GM23338 (cell line): ENCODE measurements at places on chromosomes 5 and 9. TPM values are rescaled to one million over a fixed set of nuclear protein-coding genes. Genes with fewer than 3 reads are reported as not detected.

LOX gene
- polyA plus RNA-seq, result 1.1 and 1.5 TPM in 2 replicates

NTNG2 gene
- polyA plus RNA-seq, result 0.42 and 0.99 TPM in 2 replicates

ZNF608 gene
- 20.0 and 20.5 TPM in 2 replicates for polyA plus RNA-seq

CRHBP gene
- not detected in 2 replicates for polyA plus RNA-seq

MYMK gene
- 0.54 TPM in 1 of 2 replicates, not detected in the other for polyA plus RNA-seq

GRCh38 chr5:44983006-44983405, 174.3 kb downstream of the MRPS30 start:
- H3K36me3 ChIP-seq, result peaks cover 24% of the 10 kb centered on the region
- no peak overlapping the region for H3K27ac ChIP-seq
- peak; percentile 15 for DNase-seq
- no peaks in the 10 kb centered on the region for H3K4me1 ChIP-seq

DNA sequence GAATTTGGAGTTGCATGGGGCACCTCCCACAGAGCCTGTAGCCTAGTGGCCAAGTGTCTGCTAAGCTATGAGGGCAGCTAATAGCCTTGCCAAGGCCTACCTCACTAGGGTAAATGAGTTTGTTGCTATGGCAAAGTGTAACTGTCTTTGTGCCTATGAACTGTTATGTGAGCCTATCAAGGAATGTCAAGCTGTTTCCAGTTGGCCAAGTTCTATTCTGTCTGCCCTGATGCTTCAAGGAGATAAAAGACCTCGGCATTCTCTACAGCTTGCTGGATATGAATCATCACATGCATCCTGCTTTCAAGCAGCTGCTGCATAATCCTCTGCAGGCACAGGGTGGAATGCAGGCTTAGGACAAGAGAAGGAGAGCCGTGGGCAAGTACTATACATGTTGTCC, 69.8 kb upstream of the CCDC112 start:
- no peak for DNase-seq
- no peak overlapping the region for H3K4me3 ChIP-seq
- no peaks in the 10 kb centered on the region for H3K36me3 ChIP-seq

GRCh38 chr9:107732781-107733522, 243.4 kb upstream of the KLF4 start:
- no peak overlapping the region for H3K4me3 ChIP-seq
- no peaks in the 10 kb centered on the region for H3K36me3 ChIP-seq
- no peak overlapping the region for H3K27ac ChIP-seq
- H3K4me1 ChIP-seq, result no peaks in the 10 kb centered on the region
- DNase-seq, result no peak

GRCh38 chr9:130446101-130446861, 1.5 kb downstream of the ASS1 start:
- no peak overlapping the region for H3K27ac ChIP-seq
- peaks cover 40% of the 10 kb centered on the region for H3K4me1 ChIP-seq
- peaks cover 30% of the 10 kb centered on the region for H3K27me3 ChIP-seq
- peaks cover 1% of the 10 kb centered on the region; the same call in 1 of the 2 replicates for H3K36me3 ChIP-seq
- H3K4me3 ChIP-seq, result peak overlapping the region; percentile 85
- DNase-seq, result peak; percentile 45

DNA sequence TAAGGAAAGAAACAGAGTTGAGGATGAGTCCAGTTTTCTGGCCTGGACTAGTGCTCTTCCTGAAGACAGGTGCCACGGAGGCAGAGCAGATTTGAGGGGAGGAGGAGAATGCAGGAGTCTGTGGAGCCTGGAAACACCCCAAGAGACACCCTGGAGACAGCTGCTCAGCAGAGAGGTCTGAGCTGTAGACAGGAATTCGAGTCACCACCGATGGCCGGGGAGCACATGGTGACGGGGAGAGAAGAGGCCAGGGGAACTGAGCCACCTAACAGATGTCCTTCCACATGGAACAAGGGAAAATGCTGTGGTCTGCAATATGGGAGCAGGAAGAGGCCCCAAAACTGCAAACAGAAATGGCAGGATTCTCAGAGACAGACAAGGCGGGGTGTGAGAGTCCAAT, 22.9 kb downstream of the CPLX2 start:
- H3K27ac ChIP-seq, result no peak overlapping the region
- H3K4me1 ChIP-seq, result no peaks in the 10 kb centered on the region
- no peaks in the 10 kb centered on the region for H3K36me3 ChIP-seq
- H3K4me3 ChIP-seq, result no peak overlapping the region
- H3K27me3 ChIP-seq, result no peaks in the 10 kb centered on the region

DNA sequence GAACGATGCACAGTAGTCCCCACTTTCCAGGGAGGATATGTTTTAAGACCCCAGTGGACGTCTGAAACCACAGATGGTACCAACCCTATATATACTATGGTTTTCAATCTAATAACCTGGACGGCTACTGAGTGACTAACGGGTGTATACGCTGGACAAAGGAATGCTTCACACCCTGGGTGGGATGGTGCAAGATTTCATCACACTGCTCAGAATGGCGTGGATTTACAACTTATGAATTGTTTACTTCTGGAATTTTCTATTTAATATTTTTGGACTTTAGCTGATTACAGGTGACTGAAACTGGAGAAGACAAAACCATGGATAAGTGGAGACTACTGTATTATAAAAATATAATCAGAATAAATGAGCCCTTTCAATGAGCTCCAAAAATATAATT, 147.6 kb upstream of the TRIM32 start:
- no peak overlapping the region for H3K27ac ChIP-seq
- 0 out of 2 replicates have a peak, but pooled peaks cover 5% of the 10 kb centered on the region for H3K4me1 ChIP-seq
- DNase-seq, result no peak

- no peak for DNase-seq
- H3K27me3 ChIP-seq, result no peaks in the 10 kb centered on the region
- H3K27ac ChIP-seq, result no peak overlapping the region
- no peaks in the 10 kb centered on the region for H3K36me3 ChIP-seq
- peaks cover 8% of the 10 kb centered on the region; the same call in 1 of the 2 replicates for H3K4me1 ChIP-seq
- H3K4me3 ChIP-seq, result no peak overlapping the region
These were observed 403.7 kb upstream of the TRPC7 start for GRCh38 chr5:136769093-136769492.
